ENCODE measurements at places on chromosomes 12 and 14.

- peak; percentile 41 for DNase-seq
These were observed 12.1 kb downstream of the ZFHX2 start for GRCh38 chr14:23539248-23540140.

DNA sequence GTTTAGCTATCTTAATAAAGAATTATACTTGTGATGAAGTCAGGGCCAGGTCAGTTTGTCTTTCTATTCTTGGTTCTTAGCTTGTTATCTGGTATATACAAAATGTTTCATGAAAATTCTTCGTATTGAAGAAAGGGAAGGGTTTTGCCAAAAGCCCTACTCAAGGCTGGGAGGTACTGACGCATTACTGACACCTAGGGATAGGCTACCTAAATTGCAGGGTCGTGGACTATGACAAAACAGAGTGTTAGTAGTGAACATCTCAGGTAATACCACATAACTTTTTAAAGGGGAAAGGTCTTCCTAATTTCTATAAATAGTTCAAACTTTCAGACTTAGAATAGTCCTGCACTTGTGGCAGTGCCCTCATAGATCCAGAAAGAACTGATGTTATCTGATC, 246.3 kb downstream of the RGS6 start:
- no peak for DNase-seq

GRCh38 chr14:58200480-58200841, 512 bp downstream of the ACTR10 start:
- no peak for DNase-seq

GRCh38 chr14:26925876-26926584, 328.2 kb upstream of the NOVA1 start:
- peak; percentile 22 for DNase-seq

- no peak for DNase-seq
These were observed 21.0 kb upstream of the AQP2 start for GRCh38 chr12:49929581-49929980.

GRCh38 chr12:100503228-100503628, 29.6 kb downstream of the NR1H4 start:
- DNase-seq: no peak

Data from fibroblast of skin of right biceps (primary cell).